ENCODE measurements at places on chromosomes 1 and 21. TPM values are rescaled to one million over a fixed set of nuclear protein-coding genes. Genes with fewer than 3 reads are reported as not detected.

The ERVH48-1 gene
- total RNA-seq: not detected

- H3K27me3 ChIP-seq: no peaks in the 10 kb centered on the region
- peaks cover 11% of the 10 kb centered on the region for H3K4me1 ChIP-seq
- no peak overlapping the region for H3K4me3 ChIP-seq
- no peak overlapping the region for H3K27ac ChIP-seq
These were observed 84.8 kb upstream of the BCAR3 start for GRCh38 chr1:93766451-93766850.

- peak overlapping the region; percentile 95 for H3K4me3 ChIP-seq
- H3K36me3 ChIP-seq: peaks cover 38% of the 10 kb centered on the region
- H3K27me3 ChIP-seq: no peaks in the 10 kb centered on the region
- H3K4me1 ChIP-seq: peaks cover 41% of the 10 kb centered on the region
These were observed 940 bp downstream of the SRRM1 start for GRCh38 chr1:24644100-24644384.

The NBPF4 gene
- total RNA-seq: not detected

GRCh38 chr1:163290025-163290640 is 31.6 kb upstream of the NUF2 start:
- no peak for DNase-seq
- H3K4me3 ChIP-seq: no peak overlapping the region
- no peaks in the 10 kb centered on the region for H3K36me3 ChIP-seq
- no peaks in the 10 kb centered on the region for H3K27me3 ChIP-seq
- H3K27ac ChIP-seq: no peak overlapping the region
- H3K4me1 ChIP-seq: no peaks in the 10 kb centered on the region

GRCh38 chr1:232629250-232630046 is 485 bp downstream of the SIPA1L2 start:
- peak; percentile 71 for DNase-seq
- H3K36me3 ChIP-seq: no peaks in the 10 kb centered on the region
- H3K4me3 ChIP-seq: peak overlapping the region; percentile 78
- peak overlapping the region; percentile 90 for H3K27ac ChIP-seq

The AK5 gene
- 1.0 TPM for total RNA-seq

DNA sequence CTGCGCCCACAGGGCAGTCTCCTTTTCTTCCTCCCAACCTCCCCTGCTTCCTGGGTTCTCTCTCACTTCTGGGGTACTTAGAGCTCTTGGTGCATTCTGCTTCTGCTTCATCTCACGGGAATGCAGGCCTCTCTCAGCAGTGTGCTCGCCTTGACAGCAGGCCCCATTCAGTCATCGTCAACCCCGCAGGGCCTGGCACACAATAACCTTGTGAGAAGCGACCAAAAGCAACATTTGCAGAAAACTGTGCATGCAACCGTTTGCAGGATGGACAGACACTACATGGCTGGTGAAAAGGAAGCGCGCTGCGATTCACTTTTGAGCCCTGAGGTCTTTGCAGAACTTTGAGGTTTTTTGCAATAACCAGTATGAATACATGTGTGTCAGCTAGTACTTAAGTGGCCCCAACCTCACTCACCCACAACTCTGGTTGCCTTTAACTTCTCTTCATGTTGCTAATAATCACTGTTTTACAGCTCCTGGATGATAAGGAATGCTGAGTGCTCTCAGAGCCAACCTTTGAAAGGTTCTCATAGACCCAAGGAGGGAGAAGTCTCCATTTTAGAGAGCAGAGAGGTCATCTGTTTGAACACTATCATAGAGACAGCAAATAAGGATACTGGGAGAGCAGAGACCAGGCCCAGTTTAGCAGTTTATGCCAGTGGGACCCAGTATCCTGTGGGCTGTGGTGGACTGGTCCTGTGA is 2.5 kb upstream of the CD160 start:
- no peak overlapping the region for H3K4me3 ChIP-seq
- H3K4me1 ChIP-seq: peaks cover 11% of the 10 kb centered on the region
- H3K27ac ChIP-seq: no peak overlapping the region

GRCh38 chr21:14675774-14676530 is 129.8 kb upstream of the SAMSN1 start:
- H3K4me3 ChIP-seq: no peak overlapping the region
- H3K4me1 ChIP-seq: peaks cover 14% of the 10 kb centered on the region
- no peaks in the 10 kb centered on the region for H3K27me3 ChIP-seq
- no peaks in the 10 kb centered on the region for H3K36me3 ChIP-seq
